Choroid plexus epithelial cell (primary cell): ENCODE measurements at places on chromosomes 6 and 20.

DNA sequence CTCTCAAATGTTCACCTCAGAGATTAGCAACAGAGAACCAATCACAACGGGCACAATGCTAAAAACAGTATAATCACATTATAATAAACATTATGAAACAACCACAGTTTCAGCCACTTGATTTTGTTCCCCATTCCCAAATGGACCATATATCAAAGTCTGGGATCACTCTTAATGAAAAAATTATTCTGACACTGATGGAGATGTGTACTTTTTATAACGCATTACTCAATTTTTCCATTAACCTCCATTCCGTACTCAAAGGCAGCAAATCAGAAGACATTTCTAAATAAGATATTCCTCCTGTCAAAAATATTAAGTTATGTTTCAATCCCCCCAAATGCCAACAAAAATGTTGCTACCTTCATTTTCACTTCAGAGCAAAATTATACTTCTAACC, 2.8 kb downstream of the CPNE1 start:
- no peak for DNase-seq

DNA sequence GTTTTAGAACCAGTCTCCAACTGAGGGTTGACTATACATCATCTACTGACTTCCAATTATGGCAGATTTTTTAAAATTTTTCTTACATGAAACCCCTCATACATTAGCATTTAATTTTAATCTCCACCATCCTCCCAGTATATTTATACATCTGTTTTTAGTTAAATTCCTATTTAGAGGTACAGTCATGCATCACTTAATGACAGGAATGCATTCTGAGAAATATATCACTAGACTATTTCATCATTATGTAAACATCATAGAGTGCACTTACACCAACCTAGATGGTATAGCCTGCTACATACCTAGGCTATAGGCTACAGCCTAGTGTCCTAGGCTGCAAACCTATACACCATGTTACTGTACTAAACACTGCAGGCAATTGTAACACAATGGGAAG, 316.7 kb upstream of the MARCKS start:
- DNase-seq: peak; percentile 28

DNA sequence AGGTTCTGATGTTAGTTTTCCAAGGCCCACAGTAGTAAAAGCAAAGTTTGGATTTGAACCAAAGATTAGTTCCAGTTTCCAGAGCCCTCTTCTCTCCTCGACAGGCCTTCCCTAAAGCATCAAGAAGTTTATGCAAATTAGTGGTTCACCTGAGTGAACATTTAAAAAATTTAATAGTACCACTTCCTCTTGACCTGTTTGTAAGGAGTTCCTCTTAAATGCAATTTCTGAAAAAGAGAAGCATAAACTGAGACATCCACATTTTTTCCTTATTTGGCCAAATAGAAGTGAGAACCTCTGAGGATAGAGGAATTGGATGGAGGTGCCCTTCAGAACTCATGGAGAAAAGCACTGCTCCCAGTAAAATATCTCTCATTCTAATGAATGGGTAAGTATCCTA, 1.2 kb upstream of the DSE start:
- DNase-seq: no peak

GRCh38 chr20:21338291-21338690, 35.2 kb downstream of the XRN2 start:
- DNase-seq: no peak

DNA sequence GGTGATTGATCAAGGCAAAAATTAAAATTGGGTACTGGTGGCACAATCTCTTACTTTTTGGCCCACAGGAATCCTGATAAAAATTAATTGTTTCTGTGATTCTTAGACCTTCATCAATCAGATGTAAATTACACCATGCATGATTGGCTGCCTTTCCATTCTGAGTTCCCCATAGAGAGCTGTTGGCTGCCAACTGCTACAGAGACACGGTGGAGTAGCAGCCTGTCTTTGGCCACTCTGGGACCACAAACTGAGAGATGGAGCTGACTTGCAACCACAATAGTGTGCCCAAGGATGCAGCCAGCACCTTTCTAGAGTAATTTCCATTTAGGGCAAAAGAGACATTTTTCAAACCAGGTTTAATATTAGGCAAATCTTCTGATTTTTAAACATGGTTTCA, 274.3 kb upstream of the MMS22L start:
- no peak for DNase-seq

- peak; percentile 24 for DNase-seq
Observed at GRCh38 chr6:88492241-88492640, 326.1 kb upstream of the CNR1 start.

DNA sequence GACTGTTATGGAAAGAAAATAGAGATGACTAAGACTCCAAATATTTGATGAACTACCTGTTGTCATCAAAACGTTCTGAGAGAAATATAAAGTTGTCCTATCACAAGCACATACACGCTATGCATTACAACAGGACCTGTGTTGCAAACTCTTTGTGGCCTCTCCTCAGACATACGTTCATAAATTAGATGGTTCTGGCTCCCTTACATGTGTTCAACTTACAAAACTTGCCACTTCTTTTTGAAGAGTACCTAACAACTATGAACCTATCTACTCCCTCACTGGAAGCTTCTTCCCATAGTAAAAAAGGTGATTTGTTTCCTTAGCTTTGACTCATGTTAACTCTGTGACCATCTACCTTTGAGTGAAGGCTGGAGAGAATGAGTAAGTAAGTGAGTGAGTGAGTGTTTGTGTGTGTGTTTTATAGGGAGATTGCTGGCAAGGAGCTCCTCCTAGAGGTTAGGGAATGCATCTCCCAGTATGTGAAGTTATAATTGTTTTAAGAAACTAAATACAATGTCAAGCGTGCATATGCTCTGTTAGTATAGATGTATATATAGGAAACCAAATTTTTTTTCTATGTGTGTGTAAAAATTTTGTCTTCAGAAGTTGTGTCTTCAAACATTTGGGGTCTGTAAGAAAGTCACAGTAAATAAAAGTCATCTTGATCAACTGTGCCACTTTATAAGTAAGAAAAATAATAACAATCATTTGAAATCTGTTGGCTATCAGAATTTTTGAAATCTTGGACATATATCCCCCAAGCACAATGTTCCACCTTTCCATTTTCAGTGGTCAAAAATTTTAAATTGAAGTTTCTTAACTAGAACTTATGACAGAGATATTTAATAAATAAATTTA, 1211.1 kb upstream of the GJE1 start:
- peak; percentile 95 for DNase-seq

- no peak for DNase-seq
Observed at GRCh38 chr6:109506841-109507240, 23.8 kb upstream of the ZBTB24 start.

- DNase-seq: no peak
Observed at GRCh38 chr6:143859891-143860660, 4.2 kb upstream of the ZC2HC1B start.

- no peak for DNase-seq
Observed at GRCh38 chr20:8220716-8221115, 88.7 kb downstream of the PLCB1 start.

DNA sequence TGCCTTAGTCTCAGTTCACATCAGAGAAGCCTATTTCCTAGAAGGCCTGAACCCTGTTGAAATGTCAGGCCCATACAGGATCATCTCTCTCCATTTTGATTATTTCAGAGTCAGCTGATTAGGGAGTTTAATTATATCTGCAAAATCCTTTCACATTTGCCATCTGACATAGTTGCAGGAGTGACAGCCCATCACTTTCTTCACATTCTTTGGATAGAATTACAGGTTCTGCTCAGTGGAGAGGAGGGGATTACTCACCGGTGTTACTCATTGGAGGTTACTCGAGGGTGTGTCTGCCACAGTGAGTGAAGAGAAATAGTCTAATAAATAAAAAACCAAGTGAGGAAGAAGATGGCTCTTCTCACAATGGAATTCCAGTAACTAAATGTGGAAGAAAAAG, 216.8 kb downstream of the TMEM242 start:
- DNase-seq: peak; percentile 54

- DNase-seq: peak; percentile 4
Observed at GRCh38 chr6:66558189-66558588, 851.2 kb upstream of the EYS start.

- DNase-seq: peak; percentile 59
Observed at GRCh38 chr6:22886650-22887581, 317.6 kb downstream of the HDGFL1 start.

GRCh38 chr20:23408957-23409356, 12.3 kb downstream of the NAPB start:
- DNase-seq: no peak

GRCh38 chr6:84731401-84731800, 33.0 kb downstream of the TBX18 start:
- DNase-seq: peak; percentile 28

GRCh38 chr6:18632670-18633410, 245.7 kb downstream of the RNF144B start:
- peak; percentile 44 for DNase-seq

DNA sequence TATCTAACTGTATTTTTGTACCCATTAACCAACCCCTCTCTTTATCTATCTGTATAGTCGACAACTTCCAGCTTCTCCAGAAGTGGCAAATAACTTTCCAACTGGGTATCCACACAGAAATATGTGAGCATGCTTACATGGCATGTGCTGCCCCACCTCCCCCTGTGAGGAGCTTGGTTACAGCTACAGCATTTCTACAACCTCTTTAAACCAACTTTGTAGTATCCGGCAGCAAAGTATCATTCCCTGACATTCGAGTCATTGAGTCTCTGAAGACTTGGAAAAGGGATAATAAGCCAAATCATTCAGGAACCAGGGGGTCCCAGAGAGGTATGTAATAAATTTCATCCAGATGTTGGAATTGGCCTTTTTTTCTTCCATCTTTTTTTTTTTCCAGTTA, 48.2 kb upstream of the ASIP start:
- no peak for DNase-seq

- no peak for DNase-seq
Observed at GRCh38 chr6:116948533-116949304, 71.7 kb downstream of the RFX6 start.

DNA sequence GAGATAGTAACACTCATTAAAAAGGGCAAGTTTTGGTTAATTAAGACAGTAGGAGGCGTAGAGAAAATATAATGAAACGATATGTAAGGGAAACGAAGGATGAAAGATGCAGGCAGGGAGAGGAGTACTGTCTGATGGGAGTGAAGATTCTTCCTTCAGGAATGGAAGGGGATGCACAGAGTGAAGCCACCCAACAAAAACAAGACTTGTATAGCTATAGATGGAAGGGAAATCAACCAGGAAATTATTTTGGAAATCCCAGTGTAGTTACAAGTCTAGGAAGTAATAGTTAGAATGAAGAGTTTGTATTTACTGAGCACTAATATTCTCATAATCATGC, 19.7 kb upstream of the HLA-DRB1 start:
- DNase-seq: no peak

DNA sequence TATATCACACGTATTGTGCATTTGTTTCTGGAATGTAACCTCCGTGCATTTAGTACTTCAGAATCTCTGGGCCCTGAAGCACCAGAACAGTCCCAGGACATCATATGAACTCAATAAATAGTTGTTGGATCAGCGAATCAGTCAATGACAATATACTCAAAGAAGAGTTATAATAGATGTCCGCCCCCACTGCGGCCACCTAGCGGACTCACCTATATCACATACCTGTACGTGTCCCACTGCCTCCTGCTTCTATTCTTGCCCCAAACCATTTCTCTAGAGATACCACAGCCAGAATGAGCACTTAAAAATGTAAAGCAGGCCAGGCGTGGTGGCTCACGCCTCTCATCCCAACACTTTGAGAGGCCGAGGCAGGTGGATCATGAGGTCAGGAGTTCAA, 73.9 kb downstream of the DCDC2 start:
- DNase-seq: no peak

DNA sequence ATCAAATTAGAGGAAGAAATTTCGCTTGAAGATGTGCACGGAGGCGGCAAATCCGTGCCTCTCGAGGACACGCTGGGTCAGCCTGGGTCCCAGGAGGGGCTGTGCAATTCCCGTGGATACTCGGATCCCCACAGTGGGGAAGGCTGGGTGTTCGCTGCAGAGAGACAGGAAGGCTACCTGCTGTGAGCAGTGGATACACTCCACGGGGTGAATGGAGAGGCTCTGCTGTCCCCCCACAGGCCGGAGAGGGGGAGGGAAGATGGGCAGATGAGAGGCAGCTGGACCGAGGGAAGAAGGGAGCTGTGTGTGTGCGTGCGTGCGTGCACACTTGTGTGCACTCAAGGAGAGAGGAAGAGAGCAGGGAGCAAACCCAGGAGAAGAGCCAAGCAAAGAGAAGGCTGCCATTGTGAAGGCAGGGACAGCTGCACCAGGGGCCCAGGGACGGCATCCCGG, 57.3 kb downstream of the SULF2 start:
- no peak for DNase-seq

GRCh38 chr6:136058852-136059251, 191.3 kb downstream of the MTFR2 start:
- DNase-seq: peak; percentile 50

GRCh38 chr6:41548098-41548840, 2.1 kb downstream of the FOXP4 start:
- DNase-seq: no peak

DNA sequence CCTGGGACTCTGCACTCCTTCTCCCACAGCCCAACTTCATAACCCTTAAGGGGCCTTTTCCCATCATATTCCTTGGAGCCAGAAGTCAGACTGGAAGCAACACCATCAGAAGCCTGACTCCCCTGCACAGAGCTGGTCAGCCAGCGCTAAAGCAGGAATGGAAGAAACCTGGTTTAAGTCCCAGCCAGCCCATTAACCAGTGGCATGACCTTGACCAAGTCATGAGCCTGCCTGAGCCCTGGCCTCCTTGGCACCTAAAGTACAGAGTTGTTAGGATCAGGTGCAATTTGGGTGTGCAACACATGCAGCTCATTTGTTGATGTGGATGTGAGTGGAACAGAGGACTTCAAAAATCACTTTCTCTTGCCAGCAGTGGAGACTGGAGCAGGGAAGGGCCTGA, 20.8 kb downstream of the FOXP4 start:
- DNase-seq: no peak

DNA sequence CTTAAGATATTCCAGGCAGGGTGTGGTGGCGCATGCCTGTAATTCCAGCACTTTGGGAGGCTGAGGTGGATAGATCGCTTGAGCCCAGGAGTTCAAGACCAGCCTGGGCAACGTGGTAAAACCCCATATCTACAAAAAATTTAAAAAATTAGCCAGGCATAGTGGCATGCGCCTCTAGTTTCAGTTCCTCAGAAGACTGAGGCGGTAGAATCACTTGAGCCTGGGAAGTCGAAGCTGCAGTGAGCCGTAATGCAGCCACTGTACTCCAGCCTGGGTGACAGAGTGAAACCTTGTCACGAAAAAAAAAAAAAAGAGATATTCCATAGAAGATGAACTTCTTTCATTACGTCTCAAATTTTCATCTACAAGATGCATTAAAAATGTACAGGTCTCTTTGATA, 46.7 kb upstream of the ISM1 start:
- no peak for DNase-seq

GRCh38 chr6:149854532-149854931, 9.6 kb downstream of the LRP11 start:
- no peak for DNase-seq
